ENCODE measurements at places on chromosomes 1 and 21.

- no peak for DNase-seq
These were observed 437.7 kb upstream of the KAZN start for GRCh38 chr1:14160781-14161180.

DNA sequence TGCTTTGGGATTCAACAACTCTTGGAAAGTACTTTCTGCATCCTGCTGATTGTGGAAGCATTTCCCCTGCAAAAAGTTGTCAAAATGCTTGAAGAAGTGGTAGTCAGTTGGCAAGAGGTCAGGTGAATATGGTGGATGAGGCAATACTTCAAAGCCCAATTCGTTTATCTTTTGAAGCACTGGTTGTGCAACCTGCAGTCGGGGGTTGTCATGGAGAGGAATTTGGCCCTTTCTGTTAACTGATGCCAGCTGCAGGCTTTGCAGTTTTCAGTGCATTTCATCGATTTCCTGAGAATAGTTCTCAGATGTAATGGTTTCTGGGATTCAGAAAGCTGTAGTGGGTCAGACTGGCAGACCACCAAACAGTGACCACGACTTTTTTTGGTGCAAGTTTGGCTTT, 47.6 kb upstream of the GJA5 start:
- DNase-seq: no peak

- DNase-seq: no peak
These were observed 64.0 kb upstream of the SELENON start for GRCh38 chr1:25735956-25736529.

DNA sequence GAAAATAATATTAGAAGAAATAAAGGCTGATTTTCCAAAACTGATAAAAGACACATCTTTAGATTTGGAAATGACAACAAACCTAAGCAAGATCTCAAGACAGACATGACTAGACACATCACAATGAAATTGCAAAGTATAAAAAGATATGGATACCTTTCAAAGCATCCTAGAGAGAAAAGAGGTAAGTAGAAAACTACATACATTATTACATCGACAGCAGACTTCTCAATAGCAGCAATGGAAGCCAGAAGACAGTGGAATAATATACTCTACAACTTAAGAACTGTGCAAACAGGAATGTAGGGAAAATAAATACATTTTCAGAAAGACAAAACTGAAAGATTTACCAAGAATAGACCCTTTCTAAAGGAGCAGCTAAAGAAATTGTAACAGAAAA, 50.2 kb downstream of the DENND1B start:
- DNase-seq: no peak

DNA sequence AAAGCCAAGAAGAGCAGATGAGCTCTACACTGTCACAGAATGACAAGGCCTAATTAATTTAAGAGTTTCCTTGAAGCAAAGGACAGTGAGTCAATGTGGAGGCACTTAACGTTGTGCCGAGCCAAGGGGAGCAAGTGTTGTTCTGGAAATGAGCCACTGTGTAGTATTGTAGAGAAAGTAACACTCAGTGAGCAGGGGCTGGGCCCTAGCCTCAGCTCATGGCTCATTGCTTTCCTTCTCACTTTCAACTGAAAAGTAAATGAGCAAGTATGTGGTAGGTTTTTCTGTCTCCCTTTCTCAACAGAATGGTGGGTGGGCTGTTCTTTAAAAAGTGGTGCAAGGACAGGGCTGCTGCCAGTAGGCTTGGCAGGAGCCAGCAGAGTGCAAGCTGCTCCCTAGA, 11.8 kb upstream of the KIAA0040 start:
- DNase-seq: no peak

DNA sequence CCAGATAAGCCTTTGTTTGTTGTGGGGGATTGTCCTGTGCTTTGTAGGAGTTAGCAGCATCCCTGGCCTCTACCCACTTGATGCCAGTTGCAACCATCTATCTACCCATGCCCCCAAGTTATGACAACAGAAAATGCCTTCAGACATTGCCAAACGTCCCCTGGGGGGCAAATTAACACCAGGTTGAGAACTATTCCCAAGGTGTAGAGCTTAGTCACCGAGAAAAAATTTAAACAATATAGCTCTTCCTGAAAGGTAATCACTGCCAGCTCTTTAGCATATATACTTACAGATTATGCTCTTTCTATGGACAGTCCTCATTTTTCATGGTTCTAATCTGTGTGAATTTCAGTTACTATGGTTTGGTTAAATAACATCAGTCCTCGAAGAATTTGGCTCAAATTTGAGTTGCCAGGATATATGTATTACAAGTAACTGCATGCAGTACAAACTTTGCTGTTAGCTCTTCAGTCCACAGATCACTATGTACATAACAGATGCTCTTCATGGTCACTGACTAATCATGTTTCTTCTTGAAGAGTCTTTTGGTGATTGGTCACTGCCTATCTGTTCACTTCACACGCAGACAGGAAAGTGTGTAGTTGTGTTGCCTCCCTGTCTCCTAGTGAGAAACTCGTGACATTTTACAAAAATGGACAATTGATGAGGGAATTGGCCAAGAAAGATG, 25.2 kb downstream of the MAPKAPK2 start:
- no peak for DNase-seq

- DNase-seq: no peak
These were observed at the start of gene CFHR3 for GRCh38 chr1:196774603-196775002. Gene CFHR3, plus strand, starts transcription at chr1:196774840. Its CDS starts 47 bp downstream, at chr1:196774887.

- peak; percentile 82 for DNase-seq
These were observed 1.3 kb downstream of the EDARADD start for GRCh38 chr1:236395230-236395946.

- no peak for DNase-seq
These were observed 40.3 kb upstream of the COL18A1 start for GRCh38 chr21:45364468-45365185.

GRCh38 chr1:35406103-35406502, 137.6 kb downstream of the ZMYM4 start:
- DNase-seq: no peak

DNA sequence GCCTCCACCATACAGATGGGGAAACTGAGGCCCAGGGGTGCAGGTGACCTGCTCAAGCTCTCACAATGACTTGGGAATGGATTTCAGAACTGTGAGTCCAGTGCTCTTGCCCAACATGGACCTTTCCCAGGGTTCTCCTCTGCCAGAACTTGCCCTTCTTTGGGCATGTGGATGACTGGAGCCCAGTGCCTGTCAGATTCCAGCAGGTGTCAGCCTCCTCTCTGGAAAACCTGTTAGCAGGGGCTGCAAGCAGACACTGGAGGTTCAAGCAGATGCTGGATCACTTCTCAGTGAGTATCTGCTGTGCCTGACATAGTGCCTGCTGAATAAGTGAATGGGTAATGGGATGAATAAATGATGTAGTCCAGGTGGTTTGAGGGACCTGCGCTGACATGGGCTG, 314.2 kb upstream of the POU3F1 start:
- no peak for DNase-seq

- DNase-seq: peak; percentile 45
These were observed 43.5 kb upstream of the DNAJC6 start for GRCh38 chr1:65265651-65266351.

DNA sequence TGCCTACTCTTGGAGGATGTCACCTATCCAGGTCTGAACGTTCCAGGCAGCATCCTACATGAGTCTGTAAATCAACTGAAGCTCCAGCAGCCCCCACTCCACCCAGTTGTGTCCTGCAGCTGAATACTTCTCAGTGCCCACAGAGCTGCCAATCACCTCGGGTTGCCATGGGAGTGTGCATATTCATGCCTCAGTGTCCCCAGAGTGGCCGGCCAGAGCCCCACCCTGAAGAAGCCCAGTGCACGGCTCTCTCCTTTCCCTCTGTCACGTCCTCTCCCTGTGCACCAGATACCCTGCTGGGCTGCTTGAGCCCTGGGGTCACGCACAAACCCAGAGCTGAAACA, 16.1 kb upstream of the GSTM4 start:
- no peak for DNase-seq

DNA sequence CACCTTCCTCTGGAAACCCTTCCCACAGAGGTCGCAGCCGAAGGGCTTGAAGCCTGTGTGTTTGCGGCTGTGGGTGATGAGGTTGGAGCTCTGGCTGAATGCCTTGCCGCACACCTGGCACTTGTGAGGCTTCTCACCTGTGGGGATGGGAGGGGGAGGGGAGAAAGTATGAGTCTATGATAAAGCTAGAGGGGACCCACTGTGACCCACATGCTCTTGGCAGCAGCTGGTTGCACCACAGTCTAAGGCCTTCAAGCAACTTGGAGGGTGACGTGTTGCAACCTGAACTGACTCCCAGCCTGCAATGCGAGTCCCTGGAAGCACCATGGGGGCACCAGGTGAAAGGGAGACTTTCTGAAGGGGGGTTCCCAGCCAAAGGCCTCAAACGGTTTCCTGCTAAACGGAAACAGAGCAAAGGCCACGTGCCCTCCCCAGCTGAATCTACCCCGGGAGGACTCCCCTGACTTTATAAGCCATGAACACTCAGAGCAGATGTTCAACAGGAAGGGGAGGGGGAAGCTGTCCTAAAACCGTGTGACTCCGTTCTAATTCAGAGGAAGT, 10.6 kb downstream of the GFI1 start:
- peak; percentile 45 for DNase-seq

DNA sequence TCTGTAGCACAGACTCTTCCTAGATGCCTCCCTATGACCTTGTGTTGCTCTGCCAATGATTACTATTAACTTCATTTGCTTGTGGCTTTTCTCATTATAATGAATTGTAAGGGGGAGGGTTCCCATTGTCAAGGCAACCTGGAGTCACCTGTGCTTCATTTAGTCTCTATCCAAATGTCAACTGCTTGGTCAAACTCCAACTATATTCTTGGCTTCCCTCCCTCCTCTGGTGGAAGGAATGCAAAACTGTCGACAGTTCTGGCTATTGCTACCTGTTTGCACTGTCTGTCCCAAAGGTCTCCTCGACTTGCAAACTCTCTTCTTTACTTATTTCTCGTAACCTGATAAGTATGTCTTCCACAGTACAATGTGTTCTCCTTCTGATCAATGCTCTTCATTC, 100.3 kb downstream of the CACNA1E start:
- DNase-seq: no peak

- DNase-seq: no peak
These were observed 1156.6 kb downstream of the PLA2G4A start for GRCh38 chr1:187985145-187985896.

DNA sequence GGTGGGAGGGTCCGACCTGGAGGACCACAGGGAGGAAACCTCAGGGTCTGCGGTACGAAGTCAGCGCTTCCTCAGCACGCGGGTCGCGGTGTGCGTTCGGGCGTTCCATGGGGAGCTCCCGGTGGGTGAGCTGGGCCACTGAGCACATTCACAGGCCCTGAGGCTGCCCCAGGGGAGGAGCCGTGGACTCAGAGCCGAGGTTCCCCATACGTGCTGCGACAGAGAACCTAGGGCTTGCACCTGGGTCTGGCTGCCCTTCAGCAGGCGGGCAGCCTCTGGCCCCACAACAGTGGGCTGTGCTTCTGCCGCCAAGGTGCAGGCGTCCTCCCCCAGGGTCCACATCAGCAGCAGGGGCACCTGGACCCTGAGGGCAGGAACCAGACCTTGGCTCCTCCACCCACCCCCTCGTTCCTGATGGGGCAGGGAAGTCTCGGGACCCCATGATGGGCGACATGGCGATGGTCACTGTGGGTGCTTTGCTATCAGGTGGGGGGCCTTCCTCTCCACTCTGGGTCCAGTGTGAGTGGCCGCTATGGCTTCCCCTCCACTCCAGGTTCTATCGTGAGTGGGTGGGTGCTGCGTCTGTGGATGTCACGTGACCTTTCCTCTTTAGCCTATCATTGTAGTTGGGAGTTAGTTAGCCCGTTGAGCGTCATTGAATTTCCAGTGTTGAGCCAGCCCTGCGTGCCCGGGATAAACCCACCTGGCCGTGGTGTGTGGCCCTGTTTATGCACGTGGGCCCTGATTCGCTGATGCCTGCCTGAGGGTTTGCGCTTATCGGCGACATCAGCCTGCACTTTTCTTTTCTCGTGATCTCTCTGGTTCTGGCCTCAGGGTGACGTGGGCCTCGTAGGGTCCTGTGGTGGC, 27.9 kb downstream of the FTCD start:
- DNase-seq: no peak

GRCh38 chr1:95369985-95370690, 136.1 kb downstream of the RWDD3 start:
- DNase-seq: no peak

DNA sequence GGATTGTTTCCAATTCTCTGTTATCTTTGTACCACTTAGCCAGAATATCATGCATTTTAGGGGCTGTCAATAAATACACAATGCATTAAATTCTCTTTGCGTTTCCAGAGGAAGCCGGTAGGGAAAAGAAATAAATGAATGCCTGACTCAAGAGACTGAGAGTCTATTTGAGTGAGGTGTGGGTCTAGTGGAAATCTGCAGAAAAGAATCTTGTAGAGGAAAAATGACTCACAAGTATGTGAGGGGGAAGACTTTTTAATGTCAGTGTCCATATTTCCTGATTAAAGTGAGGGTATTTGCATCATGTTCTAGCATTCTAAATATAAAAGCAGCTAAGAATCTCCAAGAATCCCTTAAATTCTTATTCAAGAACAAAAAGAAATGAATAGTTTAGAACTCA, 271.1 kb downstream of the PTPRC start:
- DNase-seq: no peak

DNA sequence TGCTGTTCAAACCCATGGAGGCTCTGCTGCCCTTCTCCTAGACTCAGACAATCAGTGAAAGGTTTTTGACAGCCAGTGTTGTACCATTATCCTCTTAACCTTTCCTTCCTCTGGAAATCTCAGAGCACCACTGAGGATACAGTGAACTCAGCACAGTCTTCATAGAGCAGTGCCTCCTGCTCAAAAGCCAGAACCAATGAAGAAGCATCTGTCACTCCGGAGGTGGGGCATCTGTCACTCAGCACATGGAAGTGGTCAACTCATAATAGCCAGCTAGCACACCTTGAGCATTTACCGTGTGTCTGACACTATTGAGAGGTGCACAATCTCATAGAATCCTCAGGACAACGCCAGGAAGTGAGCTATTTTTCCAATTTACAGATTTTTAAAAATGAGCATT, 62.4 kb downstream of the NMNAT2 start:
- no peak for DNase-seq

GRCh38 chr1:69523461-69523860, 44.3 kb upstream of the LRRC7 start:
- no peak for DNase-seq

DNA sequence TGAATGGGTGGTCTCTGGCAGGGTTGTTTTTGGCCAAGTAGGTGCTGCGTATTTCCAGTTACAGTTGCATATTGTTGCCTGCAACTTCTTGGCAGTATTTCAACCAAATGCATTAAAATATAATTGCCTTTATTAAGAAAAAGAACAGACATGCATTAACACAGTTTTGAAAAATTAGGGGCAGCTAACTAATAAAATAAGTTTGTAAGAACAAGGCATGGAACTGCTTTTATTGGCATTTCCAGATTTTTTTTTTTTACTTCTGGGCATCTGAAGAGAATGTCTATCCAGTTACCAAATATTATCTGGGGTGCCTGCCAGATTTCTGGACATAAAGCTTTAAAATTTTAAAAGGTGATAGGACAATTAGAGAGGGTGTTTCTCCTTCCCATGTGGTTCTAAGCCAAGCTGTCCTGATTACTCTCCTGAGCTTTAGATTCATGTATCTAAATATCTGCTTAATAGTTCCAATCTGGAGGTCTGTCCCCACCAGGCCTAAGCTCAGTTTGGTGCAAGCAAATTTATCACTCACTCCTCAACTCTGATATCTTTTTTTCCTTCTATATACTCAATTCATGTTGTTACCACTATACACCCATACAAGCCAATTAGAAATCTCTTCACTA, 553.3 kb upstream of the USP24 start:
- DNase-seq: no peak

GRCh38 chr1:153968408-153968807, 706 bp downstream of the CREB3L4 start:
- DNase-seq: no peak

Data from GM13977 (cell line).